ENCODE measurements at places on chromosomes 5 and 9. TPM values are rescaled to one million over a fixed set of nuclear protein-coding genes. Genes with fewer than 3 reads are reported as not detected.
A peak's percentile ranks its signal among the peaks of the same experiment; 100 is the strongest.

- no peak overlapping the region for H3K27ac ChIP-seq
- DNase-seq, result peak; percentile 42
- peaks cover 4% of the 10 kb centered on the region for H3K36me3 ChIP-seq
These were observed 17.3 kb upstream of the TERT start for GRCh38 chr5:1312206-1312605.

DNA sequence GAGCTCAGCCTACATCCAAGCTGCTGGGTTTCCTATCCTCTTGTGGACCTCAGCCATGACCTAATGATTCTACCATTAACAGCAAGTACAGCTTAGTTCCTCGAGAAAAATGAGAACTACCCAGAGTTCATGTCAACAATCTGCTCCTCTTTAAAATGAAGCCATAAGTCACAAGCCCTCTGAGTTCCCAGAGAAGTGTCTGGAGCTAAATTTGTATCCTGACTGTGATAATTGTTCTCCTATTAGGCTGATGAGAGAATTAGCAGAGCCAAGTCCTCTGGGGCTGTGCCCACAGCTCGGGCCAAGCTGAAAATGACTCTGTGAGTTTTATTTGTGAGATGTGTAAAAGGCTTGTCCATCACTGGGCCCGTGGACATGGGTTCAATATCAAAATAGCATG lies 145.1 kb upstream of the SMIM23 start:
- no peak overlapping the region for H3K4me3 ChIP-seq
- DNase-seq, result no peak
- H3K27me3 ChIP-seq, result peaks cover 4% of the 10 kb centered on the region
- no peak overlapping the region for H3K27ac ChIP-seq
- H3K36me3 ChIP-seq, result no peaks in the 10 kb centered on the region

DNA sequence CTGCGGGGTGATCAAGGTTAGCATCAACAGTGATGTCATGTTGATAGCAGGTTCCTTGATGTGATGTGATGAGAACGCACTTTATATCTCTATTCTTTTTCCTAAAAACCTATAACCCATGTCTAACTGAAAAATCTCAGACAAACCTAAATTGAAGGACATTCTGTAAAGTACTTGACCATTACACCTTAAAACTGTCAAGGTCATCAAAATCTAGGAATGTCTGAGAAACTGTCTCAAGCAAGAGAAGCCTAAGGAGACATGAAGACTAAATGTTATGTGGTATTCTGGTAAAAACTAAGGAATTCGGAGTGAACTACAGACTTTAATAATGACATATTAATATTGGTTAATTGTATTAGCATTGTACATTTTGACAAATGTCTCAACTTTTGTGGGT lies 170.0 kb downstream of the AOPEP start:
- H3K27ac ChIP-seq, result no peak overlapping the region
- peaks cover 14% of the 10 kb centered on the region for H3K4me1 ChIP-seq
- H3K27me3 ChIP-seq, result no peaks in the 10 kb centered on the region
- no peak overlapping the region for H3K4me3 ChIP-seq

DNA sequence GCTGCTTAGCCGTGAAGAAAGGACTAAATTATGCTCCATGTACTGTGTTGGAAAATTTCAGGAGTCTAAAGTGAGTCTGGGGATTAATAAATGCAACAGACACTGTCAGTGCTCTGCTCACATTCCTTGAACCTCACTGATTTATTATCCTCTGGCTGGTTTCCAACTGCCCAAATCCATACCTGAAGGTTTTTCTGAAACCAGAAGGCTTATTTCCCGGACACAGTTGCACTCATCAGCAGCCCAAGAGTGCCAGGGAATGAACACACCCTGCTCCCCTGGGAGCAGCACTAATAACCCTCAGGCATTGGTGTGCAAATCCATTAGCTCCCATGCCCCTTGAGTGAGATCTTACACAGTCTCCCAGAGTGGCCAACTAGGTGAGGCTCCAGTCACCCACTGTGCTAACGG lies 38.7 kb downstream of the F2R start:
- H3K4me1 ChIP-seq, result no peaks in the 10 kb centered on the region
- no peak for DNase-seq
- H3K4me3 ChIP-seq, result no peak overlapping the region
- no peaks in the 10 kb centered on the region for H3K27me3 ChIP-seq
- H3K27ac ChIP-seq, result no peak overlapping the region
- H3K36me3 ChIP-seq, result no peaks in the 10 kb centered on the region

DNA sequence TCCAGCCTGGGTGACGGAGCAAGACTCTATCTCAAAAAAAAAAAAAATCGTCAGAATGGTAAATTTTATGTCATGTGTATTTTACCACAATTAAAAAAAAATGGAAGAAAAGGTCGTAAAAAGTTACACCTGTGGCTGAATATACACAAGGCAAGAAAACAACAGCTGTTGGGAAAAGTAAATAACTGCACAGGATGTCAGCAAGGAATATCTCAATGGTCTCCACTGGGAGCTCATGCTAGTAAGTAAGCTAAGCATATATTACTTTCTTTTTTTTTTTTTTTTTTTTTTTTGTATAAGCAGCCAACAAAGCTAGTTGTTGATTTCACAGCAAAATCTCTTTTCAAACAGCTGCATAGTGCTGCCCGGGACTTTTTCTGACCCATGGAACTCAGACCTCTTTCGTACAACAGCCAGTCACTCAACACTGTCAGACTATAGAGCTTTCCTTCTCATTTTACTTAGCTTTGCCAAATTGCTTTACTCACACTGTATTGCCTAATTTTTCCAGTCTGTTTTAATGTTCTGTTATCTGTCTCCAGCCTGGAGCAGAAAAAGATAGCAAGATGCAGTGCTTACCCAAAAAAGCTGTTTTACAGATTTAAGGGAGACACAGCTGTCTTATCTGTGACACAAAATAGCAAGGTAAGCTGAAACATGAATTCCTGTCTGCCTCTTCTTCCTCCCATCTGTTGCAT lies 175.9 kb downstream of the ENC1 start:
- no peak for DNase-seq
- H3K4me1 ChIP-seq, result peaks cover 5% of the 10 kb centered on the region
- no peak overlapping the region for H3K27ac ChIP-seq
- no peak overlapping the region for H3K4me3 ChIP-seq
- H3K27me3 ChIP-seq, result peaks cover 4% of the 10 kb centered on the region
- no peaks in the 10 kb centered on the region for H3K36me3 ChIP-seq

- no peak overlapping the region for H3K4me3 ChIP-seq
- peaks cover 2% of the 10 kb centered on the region for H3K27me3 ChIP-seq
- DNase-seq, result no peak
- no peaks in the 10 kb centered on the region for H3K36me3 ChIP-seq
- no peak overlapping the region for H3K27ac ChIP-seq
- no peaks in the 10 kb centered on the region for H3K4me1 ChIP-seq
These were observed 849.6 kb upstream of the DMAC1 start for GRCh38 chr9:8649160-8649559.

DNA sequence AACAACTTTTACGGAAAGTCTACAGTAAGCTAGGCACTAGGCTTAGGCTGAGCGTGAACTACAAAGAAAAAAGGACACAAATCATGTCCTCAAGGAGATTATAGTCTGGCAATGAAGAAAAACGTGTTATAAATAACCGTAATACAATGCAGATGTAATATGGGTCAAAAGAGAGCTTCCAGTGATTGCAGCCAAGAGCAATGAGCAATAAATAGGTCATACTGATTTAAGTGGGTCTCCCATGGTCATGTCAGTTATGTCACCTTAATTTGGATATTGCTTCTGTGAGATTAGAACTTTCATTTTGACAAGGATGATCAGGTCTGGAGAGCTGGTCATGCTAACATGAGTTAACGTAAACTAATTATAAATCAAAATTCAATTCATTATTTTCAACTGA lies 158.6 kb upstream of the GNA14 start:
- H3K4me3 ChIP-seq, result no peak overlapping the region
- H3K36me3 ChIP-seq, result peaks cover 36% of the 10 kb centered on the region
- peaks cover 39% of the 10 kb centered on the region for H3K4me1 ChIP-seq
- no peaks in the 10 kb centered on the region for H3K27me3 ChIP-seq
- no peak for DNase-seq

DNA sequence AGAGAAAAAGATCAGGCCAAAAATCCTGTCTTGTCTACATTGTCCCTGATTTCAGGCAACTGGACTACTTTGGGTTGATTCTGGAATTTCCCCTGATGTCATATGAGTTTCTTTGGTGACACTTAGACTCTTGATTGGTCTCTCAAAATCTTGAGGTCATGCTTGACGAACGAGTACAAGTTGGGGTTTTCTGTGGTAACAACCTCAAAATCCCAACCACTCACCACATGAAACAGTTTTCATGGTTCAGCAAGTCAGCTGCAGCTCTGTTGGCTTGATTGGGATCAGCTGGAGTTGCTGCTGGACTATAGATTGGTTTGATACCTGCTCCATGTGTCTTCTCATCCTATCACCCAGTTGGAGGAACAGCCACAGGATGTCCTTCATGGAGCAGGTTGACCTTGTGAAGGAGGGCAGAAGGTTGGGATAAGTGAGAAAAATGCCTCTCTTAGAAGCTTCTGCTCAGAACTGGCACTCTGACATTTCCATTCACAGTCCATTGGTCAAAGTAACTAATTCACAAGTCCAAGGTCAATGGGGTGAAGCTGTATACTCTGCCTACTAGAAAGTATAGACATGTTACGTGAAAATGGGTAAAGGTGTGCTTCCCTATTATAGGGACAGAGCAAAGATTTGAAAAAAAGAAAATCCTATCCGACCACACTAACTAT lies 284.5 kb downstream of the SH3GL2 start:
- no peak overlapping the region for H3K27ac ChIP-seq
- H3K4me3 ChIP-seq, result no peak overlapping the region
- H3K36me3 ChIP-seq, result no peaks in the 10 kb centered on the region

GRCh38 chr5:91703128-91703527 lies 320.0 kb upstream of the ARRDC3 start:
- no peaks in the 10 kb centered on the region for H3K27me3 ChIP-seq
- no peaks in the 10 kb centered on the region for H3K36me3 ChIP-seq
- no peaks in the 10 kb centered on the region for H3K4me1 ChIP-seq
- H3K4me3 ChIP-seq, result no peak overlapping the region
- H3K27ac ChIP-seq, result no peak overlapping the region

DNA sequence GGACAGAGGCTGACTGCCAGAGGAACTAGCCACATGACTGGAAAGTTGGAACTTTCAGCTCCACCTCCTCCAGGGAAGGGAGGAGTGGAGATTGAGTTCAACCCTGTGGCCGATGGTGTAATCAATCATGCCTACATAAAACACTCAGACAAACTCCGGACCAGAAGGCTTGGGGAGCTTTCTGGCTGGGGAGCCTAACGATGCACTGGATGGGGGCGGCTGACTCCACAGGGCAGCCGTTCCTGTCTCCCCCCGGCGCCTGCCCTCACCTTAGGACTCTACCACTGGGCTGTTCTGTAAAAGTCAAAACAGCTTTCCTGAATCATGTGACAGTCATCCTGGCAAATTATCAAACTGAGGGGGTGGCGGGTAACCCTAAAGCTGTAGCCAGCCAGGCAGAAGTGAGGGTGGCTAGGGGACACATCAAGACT lies 58.0 kb downstream of the GOLM1 start:
- no peak overlapping the region for H3K4me3 ChIP-seq
- DNase-seq, result no peak
- H3K27me3 ChIP-seq, result peaks cover 2% of the 10 kb centered on the region
- no peak overlapping the region for H3K27ac ChIP-seq

DNA sequence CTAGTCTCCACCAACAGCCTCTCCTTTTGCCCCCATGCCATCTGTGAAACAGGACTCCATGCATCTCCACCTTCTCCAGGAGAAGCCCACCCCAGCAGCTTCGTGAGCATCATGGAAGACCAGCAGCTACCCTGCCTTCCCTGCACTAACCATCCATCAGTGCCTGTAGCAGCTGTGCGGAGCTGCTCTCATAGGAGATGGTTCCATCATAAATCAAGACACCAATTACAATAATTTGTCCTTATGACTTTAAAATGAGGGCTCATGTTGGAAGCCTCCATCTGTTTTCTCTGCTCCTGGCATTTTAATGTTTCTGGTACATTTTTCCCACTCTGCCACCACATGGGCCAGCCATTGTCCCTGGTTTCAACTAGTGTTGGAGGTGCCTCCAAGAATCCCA lies 69.9 kb downstream of the FGF1 start:
- no peak for DNase-seq
- no peak overlapping the region for H3K4me3 ChIP-seq
- peaks cover 19% of the 10 kb centered on the region for H3K4me1 ChIP-seq
- H3K36me3 ChIP-seq, result no peaks in the 10 kb centered on the region
- H3K27me3 ChIP-seq, result peaks cover 16% of the 10 kb centered on the region
- H3K27ac ChIP-seq, result no peak overlapping the region

DNA sequence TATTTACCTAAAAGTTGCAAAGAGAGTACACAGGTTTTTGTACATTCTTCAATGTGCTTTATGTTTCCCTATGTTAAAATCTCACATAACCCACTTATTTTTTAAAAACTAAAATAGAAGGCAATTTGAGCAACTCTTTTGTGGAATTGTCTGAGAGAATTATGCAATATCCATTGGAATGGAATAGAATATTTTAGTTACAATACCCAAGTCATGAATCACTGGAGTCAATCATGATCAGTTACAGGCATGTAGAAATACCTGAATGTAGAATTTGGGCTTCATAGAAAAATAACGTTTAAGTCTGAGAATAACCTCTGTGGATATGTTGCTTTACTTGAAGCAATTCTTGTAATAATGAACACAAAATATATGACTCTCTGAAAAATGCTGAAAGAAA lies 143.3 kb downstream of the FGF10 start:
- no peak for DNase-seq
- no peaks in the 10 kb centered on the region for H3K36me3 ChIP-seq
- H3K27me3 ChIP-seq, result no peaks in the 10 kb centered on the region
- H3K4me1 ChIP-seq, result no peaks in the 10 kb centered on the region
- H3K4me3 ChIP-seq, result no peak overlapping the region

GRCh38 chr5:95537501-95537900 lies 17.3 kb downstream of the SKIC3 start:
- H3K4me3 ChIP-seq, result no peak overlapping the region
- H3K36me3 ChIP-seq, result peaks cover 63% of the 10 kb centered on the region
- no peak overlapping the region for H3K27ac ChIP-seq
- H3K27me3 ChIP-seq, result no peaks in the 10 kb centered on the region
- peaks cover 23% of the 10 kb centered on the region for H3K4me1 ChIP-seq

- H3K4me1 ChIP-seq, result peaks cover 41% of the 10 kb centered on the region
- no peak overlapping the region for H3K27ac ChIP-seq
- H3K4me3 ChIP-seq, result no peak overlapping the region
- H3K36me3 ChIP-seq, result peaks cover 29% of the 10 kb centered on the region
These were observed 56.4 kb downstream of the PFDN1 start for GRCh38 chr5:140246378-140247122.

GRCh38 chr9:26685818-26686217 lies 206.8 kb downstream of the CAAP1 start:
- peaks cover 10% of the 10 kb centered on the region for H3K27me3 ChIP-seq
- no peaks in the 10 kb centered on the region for H3K4me1 ChIP-seq
- no peak for DNase-seq
- no peaks in the 10 kb centered on the region for H3K36me3 ChIP-seq
- no peak overlapping the region for H3K4me3 ChIP-seq

SPINK5 gene
- not detected for total RNA-seq

FOXD4L3 gene
- total RNA-seq, result not detected

GFI1B gene
- not detected for total RNA-seq

GABRA1 gene
- not detected for total RNA-seq

ACTL7A gene
- not detected for total RNA-seq

TERT gene
- total RNA-seq, result 11.9 TPM
